Right cardiac atrium (tissue), 5 donors: ENCODE measurements at places on chromosomes 2 and 18. TPM values are rescaled to one million over a fixed set of nuclear protein-coding genes. Genes with fewer than 3 reads are reported as not detected.

CCDC68 gene
- total RNA-seq: 6.9 TPM

TMEM247 gene
- not detected for total RNA-seq

SKOR2 gene
- total RNA-seq: not detected

KIAA2012 gene
- not detected for total RNA-seq

VWC2L gene
- not detected for total RNA-seq

RBM44 gene
- total RNA-seq: 0.70 TPM

IL36RN gene
- not detected for total RNA-seq

TANC1 gene
- total RNA-seq: 75.8 TPM

RGPD8 gene
- 9.7 TPM for total RNA-seq

TEKT4 gene
- not detected for total RNA-seq

FOXI3 gene
- not detected for total RNA-seq

MREG gene
- 0.79 TPM for total RNA-seq

GCA gene
- 9.9 TPM for total RNA-seq

NEU2 gene
- total RNA-seq: not detected

DNA sequence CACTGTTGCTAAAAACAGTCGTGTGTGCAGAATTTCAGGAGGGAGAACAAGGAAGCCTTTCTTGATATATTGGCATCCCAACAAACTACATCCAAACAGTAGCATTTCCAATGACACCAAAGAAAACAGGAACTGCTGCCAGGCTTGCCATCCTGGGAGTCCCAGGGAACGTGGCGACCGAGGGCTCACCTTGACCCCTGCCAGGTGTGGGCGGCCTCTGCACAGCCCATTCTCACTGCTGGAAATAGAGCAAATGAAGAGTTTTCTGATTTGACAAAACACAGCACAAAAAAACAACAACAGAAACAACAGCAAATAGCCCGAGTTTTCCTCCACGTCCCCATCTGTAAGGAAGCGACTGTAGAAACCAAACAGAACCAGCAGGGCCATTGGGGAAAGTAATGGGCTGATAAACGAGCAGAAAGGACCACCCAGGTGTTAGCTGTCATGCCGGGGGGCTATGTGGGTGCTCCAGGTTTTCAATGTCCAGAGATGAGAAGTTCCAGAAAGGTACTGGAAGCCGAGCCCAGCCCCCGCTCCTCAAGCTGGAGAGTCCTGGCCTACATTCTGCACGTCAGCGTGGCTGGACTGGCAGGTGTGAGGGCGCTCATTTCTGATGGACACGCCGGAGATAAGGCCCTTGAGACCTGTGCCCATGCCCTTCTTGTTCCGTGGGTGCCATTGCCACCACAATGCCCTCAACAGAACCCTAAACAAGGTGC lies 80.8 kb downstream of the TWIST2 start:
- no peak for DNase-seq

- no peak for DNase-seq
Measured at GRCh38 chr2:221448057-221448843, 123.9 kb downstream of the EPHA4 start.

DNA sequence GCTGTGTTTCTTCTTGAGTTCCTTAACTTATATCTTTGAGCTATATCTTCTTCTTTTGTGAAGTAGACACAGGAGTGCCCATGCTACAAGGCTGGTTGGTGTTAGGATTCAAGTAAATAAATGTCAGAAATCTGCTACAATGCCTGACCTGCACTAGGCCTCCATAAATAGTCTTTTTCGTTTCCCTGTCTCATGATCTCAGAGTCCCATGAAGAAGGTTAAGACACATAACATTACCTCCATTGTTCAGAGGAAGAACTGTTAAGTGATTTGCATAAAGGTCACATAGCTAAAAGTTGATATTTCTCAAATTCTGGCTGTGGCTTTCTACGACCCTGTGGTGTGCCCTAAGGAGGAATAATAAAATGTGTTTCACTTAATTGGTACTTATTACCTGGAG lies 228.4 kb downstream of the KCNS3 start:
- DNase-seq: no peak

DNA sequence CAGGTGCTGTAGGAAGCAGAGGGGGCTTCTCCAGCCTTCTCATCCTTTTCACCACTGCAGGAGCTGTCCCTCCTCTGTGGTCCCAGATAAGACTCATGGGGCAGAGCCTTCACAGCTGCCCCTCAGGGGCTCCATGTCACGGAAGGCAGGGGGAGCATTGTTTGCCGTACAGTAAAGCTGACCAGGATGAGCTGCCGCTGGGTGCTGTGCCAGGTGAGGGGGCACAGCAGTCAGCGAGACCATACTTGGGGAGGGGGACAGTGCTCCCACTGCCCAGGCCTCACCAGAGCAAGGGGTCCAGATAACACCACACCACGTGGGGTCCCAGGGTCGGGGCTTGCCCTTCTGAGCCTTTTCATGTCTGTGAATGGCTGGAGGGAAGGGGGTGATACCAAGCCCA lies 46.3 kb downstream of the PLEKHB2 start:
- no peak for DNase-seq

- no peak for DNase-seq
Measured at GRCh38 chr18:6013171-6013810, 118.0 kb upstream of the TMEM200C start.

- no peak for DNase-seq
Measured at GRCh38 chr2:184053326-184053725, 545.0 kb upstream of the ZNF804A start.

GRCh38 chr2:9656270-9656766 lies 25.5 kb upstream of the YWHAQ start:
- DNase-seq: no peak

- no peak for DNase-seq
Measured at GRCh38 chr18:44996261-44996660, 315.6 kb downstream of the SETBP1 start.

DNA sequence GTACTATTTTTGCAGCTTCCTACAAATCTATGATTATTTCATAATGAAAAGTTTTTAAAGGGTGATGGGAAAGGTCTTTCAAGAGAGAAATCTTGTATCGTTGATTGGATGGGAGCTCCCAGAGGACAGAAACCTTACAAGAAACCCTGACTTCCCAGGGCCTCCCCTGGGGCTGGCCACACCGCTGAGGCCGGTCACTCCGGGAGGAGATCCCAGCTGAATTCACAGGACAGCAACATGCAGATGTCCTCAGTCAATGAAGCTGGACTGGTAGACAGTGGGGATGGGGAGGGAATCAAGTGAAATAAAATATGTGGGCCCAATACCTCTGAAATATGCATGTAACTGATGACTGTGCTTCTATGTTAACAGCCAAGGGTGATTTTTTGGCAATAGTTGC lies 135.6 kb downstream of the TFCP2L1 start:
- no peak for DNase-seq

GRCh38 chr2:174778085-174778981 lies 14.1 kb upstream of the CHRNA1 start:
- DNase-seq: peak; percentile 71

- DNase-seq: no peak
Measured at GRCh38 chr18:55402731-55403405, 185.1 kb downstream of the TCF4 start.

DNA sequence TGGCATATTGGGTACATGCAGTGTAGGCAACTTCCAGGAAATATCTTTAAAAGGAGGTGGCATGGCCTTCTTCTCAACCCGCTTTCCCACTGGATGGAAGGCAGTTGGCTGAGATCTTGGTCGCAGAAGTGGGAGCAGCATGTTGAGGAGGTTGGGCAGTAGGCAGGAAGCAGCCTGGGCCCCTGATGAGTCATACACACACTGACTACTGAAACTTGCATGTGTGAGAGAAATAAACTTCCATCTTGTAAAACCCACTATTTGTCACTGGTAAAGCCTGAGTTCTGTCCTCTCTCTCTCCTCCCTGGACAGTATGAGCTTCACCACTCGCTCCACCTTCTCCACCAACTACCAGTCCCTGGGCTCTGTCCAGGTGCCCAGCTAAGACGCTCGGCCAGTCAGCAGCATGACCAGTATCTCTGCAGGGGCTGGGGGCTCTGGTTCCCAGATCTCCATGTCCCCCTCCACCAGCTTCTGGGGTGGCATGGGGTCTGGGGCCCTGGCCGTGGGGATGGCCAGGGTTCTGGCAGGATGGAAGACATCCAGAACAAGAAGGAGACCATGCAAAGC lies 233.8 kb upstream of the SPRED2 start:
- no peak for DNase-seq

DNA sequence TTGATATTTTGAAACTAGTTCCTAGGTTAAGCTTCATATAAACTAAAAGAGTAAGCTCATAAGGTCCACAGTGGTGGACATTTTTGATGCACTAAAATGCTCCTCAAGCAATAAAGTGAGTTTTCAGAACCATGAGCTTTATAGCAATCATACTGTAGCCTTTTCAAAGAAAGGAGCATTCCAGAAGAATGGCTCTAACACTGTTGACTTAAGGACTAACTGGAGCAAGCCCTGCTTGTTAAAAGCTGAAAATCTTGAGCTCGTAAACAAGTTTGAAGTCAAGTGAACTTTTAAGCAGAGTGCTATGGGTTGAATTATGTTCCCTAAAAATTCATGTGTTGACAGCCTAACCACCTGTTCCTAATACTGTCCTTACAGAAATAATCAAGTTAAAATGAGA lies 38.0 kb downstream of the KYNU start:
- DNase-seq: no peak

DNA sequence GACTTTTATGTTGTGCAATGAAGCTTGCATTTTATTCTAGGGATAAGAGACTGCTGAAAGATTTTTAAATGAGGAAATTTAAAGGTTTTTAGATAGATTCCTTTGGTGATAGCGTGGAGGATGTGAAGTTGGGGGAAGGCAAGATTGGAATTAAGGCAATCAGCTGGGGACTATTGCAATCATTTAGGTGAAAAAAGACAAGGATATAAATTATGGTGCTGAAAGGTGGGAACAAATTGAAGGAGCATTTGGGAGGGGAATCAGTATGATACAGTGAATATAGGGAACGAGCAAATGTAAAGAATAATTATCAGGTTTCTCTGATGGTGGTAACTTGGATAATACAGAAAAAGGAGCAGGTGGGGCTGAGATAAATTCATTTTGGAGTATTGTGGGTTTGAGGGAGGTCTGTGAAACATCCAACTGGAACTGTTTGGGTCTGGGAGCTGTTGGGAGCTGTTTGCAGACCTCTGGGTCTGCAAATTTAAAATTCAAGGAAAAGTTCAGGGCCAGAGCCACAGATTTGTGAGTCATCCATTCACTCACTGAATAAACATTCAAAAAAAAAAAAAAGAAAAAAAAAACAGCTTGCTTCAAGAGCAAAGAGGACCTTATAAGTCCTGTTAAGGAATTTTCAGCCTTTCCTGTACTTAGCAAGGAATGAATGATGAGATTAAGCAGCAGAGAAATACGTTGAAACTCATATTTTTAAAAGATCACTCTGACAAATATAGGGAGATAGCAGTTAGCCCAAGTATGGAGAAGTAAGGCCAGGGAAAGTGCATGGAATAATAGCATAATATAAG lies 257.5 kb upstream of the FN1 start:
- no peak for DNase-seq

DNA sequence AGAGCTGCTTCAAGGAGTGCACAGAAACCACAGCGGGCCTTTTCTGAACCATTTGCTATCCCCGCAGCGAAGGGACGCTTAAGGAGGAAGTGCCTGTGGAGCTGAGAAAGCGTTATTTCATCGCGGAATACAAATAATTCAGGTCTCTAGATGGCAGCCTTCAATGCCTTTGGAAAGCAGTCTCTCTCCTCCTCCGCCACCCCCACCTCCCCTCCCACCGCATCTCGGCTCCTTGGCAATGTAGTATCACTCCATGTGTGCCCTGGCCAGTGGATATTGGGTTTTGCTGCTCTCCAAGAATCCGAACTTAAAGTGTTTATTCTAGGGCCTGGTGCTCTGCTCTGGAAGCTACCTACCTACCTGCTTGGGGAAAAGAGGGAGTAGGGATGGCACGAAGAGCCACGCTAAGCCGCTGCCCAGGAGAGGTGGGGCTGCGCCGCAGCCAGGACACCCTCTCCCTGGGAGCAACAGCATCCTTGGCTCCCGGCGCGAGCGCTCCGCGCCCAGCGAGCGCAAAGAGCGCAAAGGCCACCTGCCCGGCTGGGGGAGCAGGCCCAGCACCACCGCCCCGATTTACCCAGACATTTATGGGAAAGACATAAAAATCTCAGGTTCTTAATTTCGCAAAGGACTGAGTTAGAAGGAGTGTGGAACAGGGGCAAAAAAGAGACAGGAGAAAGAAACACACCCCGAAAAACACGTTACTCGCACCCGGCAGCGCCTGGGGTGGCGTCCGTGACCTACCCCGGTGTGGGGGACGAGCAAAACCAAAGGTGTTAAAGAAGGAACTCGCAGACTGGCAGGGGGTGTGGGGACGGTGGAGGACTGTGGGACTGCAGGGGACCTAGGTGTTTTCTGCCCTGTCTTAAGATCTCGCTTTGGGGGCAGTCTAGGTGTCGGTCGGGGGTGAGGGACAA lies 1.0 kb downstream of the SPHKAP start:
- DNase-seq: peak; percentile 56

DNA sequence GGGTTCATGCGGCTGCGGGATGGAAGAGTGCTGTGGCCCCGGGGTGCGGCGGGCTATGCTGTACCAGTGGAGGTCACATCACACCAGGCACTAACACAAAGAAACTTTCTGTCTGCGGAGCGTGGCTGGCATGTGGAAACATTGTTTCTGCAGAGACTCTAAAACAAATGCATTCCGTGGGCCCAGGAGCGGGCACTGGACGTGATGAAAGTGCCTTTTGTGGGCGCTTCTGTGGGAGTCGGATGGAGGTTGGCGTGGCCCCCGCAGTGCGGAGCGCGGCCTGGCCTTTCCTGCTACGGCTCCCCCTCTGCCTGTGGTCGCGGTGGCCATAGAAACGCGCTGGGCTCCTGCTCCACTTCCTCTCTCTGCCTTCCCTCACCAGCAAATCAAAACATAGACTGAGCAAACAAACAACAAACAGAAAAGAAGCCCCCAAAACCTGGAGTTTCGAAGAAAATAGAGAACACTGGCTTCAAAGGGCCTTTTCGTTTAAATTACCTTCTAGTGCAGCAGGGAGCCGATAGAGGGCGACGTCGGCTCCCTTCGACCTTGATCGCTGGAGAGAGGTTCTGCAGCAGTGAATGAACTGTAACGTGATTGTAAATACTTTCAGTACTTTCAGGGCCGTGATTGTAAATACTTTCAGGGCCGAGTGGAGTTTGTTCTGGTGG lies 51.4 kb downstream of the KIF5C start:
- peak; percentile 69 for DNase-seq

GRCh38 chr2:102018823-102019445 lies 27.2 kb downstream of the IL1R2 start:
- DNase-seq: no peak

GRCh38 chr2:230335461-230335863 lies 8.5 kb downstream of the SP140L start:
- DNase-seq: no peak

DNA sequence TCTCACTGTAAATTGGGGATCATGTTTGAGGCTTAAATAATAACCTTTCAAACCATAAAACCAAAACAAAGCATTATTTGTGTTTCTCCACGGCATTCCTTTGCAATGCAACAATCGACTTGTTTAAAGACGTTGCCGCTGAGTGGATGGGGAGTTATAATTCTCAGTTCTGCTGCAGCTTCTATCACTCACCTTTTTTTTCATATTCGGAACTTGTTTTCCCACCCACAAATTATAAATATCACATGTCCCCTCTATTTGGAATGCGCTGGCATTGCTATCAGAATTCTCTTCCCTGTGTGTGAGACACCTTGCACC lies 372.8 kb upstream of the SMIM21 start:
- no peak for DNase-seq
